ENCODE measurements at places on chromosomes 7 and 10. TPM values are rescaled to one million over a fixed set of nuclear protein-coding genes. Genes with fewer than 3 reads are reported as not detected.

TRPV5 gene
- not detected for total RNA-seq

DNA sequence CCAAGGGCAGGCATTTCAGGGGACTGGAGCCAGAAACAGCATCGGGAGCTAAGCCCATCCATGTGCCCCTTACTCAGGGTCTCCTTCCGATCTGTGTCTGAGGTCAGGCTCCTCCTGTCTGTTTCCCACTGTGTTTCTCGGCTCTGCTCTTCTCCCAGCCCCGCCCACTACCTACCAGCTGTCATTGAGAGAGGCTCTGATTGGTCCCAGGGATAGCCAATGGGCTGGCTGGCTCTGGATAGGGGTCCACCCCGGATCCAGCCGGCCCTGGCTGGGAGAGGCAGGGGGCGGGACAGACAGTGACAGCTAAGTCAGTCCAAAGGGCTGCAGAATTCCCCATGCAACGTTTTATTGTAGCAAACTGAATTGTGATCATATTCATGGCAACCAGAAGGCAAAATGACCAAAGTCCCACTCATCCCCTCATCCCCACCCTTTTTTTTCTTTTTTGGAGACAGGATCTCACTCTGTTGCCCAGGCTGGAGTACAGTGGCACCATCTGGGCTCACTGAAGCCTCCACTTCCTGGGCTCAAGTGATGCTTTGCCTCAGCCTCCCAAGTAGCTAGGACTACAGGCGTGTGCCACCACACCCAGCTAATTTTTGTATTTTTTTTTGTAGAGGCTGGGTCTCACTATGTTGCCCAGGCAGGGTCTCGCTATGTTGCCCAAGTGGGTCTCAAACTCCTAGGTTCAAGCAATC is 76.3 kb downstream of the CLIP2 start:
- no peak overlapping the region for H3K27ac ChIP-seq
- DNase-seq, result no peak
- H3K4me1 ChIP-seq, result no peaks in the 10 kb centered on the region
- H3K4me3 ChIP-seq, result no peak overlapping the region
- no peaks in the 10 kb centered on the region for H3K27me3 ChIP-seq

GRCh38 chr10:25064401-25064800 is 48.0 kb downstream of the THNSL1 start:
- H3K4me3 ChIP-seq, result no peak overlapping the region
- peaks cover 2% of the 10 kb centered on the region for H3K36me3 ChIP-seq
- DNase-seq, result no peak
- no peak overlapping the region for H3K27ac ChIP-seq

GRCh38 chr7:106183952-106184351 is 71.8 kb upstream of the SYPL1 start:
- peaks cover 8% of the 10 kb centered on the region for H3K4me1 ChIP-seq
- no peaks in the 10 kb centered on the region for H3K36me3 ChIP-seq
- peaks cover 4% of the 10 kb centered on the region for H3K27me3 ChIP-seq
- H3K4me3 ChIP-seq, result no peak overlapping the region

Measured in activated CD4-positive, alpha-beta T cell treated with anti-CD3 and anti-CD28 coated beads, Interleukin-2, amount 10 ng/mL, durations not matched to agents 24 days and 14 days (primary cell).